ENCODE measurements at places on chromosomes 12 and 14.
A peak's percentile ranks its signal among the peaks of the same experiment; 100 is the strongest.

- DNase-seq: no peak
These were observed 67.6 kb downstream of the NOC4L start for GRCh38 chr12:132211816-132212215.

- DNase-seq: no peak
These were observed 24.6 kb downstream of the GCN1 start for GRCh38 chr12:120169946-120170345.

GRCh38 chr14:101870273-101870939, 94.0 kb upstream of the DYNC1H1 start:
- DNase-seq: no peak

GRCh38 chr12:20142316-20142715, 226.0 kb upstream of the PDE3A start:
- no peak for DNase-seq

GRCh38 chr14:34682787-34683321, 31.5 kb downstream of the CFL2 start:
- DNase-seq: no peak

DNA sequence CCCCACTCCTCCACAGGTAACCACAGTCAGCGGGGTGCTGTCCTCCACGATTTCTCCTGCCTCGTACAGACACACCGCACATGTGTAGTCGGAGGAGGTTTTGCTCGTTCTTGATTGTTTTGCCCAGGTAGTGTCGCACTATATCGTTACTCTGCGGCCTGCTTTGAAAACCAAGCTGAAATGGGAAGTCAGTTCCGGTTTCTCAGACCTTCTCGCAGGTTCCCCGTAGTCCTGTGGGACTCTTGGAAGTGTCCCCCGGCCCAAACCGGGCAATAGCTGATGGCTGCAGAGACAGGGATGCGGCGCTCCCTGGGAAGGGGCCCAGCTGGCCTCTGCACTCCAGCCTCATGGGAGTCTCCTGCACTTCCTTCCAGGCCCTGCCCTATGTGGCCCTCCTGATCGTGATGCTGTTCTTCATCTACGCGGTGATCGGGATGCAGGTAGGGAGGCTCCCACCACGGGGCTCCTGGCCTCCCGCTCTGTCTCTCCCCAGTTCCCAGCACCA, 141.3 kb upstream of the FKBP4 start:
- no peak for DNase-seq

DNA sequence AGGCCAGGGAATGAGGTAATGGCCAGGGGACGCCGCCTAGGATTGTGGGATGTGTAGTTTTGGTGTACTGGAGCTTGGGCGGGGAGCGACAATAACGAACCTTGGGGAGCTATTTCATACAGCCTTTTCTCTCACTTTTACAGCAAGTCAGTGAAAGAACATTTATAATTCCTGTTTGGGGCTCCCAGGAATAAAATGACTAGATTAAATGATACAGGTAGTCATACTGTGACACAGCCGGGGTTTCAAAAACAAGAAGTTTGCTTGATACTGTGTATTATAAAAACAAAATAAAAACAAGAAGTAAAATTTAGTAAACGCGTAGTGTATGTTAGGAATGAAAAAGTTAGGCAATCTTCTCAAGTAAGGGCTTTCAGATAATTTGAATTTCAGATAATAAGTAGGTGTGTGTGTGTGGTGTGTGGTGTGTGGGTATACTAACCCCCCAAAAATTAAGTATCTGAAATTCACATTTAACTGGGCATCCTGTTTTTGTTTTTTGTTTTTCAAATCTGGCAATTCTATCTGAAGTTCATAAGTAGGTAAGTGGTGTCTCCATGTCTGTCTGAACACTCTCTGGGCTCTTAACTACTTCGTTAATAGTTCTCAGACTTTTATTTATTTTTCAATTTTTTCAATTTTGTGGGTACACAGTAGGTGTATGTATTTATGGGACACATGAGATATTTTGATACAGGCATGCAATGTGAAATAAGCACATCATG, 458 bp upstream of the DCTN2 start:
- DNase-seq: no peak

- no peak for DNase-seq
These were observed 8.9 kb downstream of the OR6C74 start for GRCh38 chr12:55253281-55253680.

GRCh38 chr12:59164991-59165718, 244.9 kb upstream of the LRIG3 start:
- DNase-seq: peak; percentile 38

GRCh38 chr12:66803930-66804329, 125.1 kb upstream of the GRIP1 start:
- peak; percentile 39 for DNase-seq

All from NCI-H2081 (cell line).